ENCODE measurements at places on chromosomes 6 and 20. TPM values are rescaled to one million over a fixed set of nuclear protein-coding genes. Genes with fewer than 3 reads are reported as not detected.

DNA sequence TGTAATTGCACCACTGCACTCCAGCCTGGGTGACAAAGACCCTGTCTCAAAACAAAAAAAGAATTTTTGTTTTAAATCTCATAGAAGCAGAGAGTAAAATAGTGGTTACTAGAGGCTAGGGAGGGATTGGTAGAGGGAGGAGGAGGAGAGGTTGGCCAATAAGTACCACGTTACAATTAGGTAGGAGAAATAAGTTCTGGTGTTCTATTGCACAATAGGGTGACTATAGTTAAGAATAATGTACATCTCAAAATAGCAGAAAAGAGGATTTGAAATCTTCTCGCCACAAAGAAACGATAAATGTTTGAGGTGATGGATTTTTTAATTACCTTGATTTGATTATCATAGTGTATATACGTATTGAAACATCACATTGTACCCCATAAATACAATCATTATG lies 27.1 kb upstream of the TOP1 start:
- H3K4me3 ChIP-seq: no peak overlapping the region
- no peak overlapping the region for H3K27ac ChIP-seq
- peak; percentile 29 for DNase-seq
- peaks cover 34% of the 10 kb centered on the region for H3K4me1 ChIP-seq
- H3K36me3 ChIP-seq: no peaks in the 10 kb centered on the region

DNA sequence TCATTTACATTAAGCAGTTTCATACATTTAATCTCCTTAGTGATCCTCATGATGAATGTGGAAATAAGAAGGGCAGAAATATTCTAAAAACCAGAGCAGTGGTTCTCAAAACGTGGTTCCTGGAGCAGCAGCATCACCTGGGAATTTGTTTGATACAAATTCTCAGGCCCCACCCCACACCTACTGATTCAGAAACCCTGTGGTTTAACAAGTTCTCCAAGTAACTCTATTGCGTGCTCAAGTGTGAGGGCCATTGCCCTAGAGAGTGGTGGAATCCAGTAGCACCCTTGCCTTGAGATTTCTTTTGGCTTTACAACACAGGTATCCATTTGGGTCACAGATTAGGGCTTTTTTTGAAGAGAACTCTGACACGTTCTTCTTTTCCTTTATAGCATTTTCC lies 354.6 kb upstream of the FLRT3 start:
- no peaks in the 10 kb centered on the region for H3K27me3 ChIP-seq
- no peaks in the 10 kb centered on the region for H3K36me3 ChIP-seq
- no peak for DNase-seq

DNA sequence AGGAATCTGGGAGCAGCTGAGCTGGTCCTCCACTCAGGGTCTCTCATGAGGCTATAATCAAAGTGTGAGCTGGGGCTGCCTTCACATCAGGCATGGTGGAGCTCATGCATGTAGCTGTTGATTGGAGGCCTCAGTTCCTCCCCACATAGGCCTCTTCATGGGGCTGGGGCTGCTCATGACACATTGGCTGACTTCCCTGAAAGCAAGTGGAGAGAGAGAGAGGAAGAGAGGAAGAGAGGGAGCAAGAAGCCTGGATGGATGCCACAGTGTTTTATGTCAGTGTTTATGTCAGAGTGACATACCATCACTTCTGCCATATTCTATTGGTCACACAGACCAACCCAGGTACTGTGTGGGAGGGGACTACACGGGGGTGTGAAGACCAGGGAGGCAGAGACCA lies 43.8 kb downstream of the EYA2 start:
- H3K27ac ChIP-seq: no peak overlapping the region
- no peaks in the 10 kb centered on the region for H3K36me3 ChIP-seq
- H3K4me3 ChIP-seq: no peak overlapping the region
- H3K27me3 ChIP-seq: no peaks in the 10 kb centered on the region
- DNase-seq: no peak

Gene C20orf144
- polyA plus RNA-seq: 0.41 TPM

Gene OR2J3
- not detected for polyA plus RNA-seq

DNA sequence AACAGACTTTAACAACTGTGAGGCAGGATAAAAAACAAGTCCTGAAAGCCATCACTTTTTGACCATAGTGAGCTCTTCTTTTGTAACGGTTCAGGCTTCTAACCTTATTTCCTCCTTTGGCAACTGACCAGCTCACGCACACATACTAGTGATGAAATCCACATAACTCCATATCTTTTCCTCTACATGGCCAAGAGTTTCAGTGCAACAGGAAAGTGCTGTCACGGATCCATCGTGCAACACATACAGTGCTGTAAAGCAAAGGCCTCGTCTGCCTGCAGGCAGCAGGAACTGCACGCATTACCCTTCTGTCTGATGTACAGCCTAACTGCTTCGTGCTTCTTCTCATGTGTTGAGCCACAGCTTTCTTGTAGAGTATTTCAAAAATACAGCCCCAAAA lies 108.5 kb downstream of the EPM2A start:
- H3K36me3 ChIP-seq: no peaks in the 10 kb centered on the region
- H3K4me1 ChIP-seq: no peaks in the 10 kb centered on the region
- no peak overlapping the region for H3K4me3 ChIP-seq
- no peaks in the 10 kb centered on the region for H3K27me3 ChIP-seq
- H3K27ac ChIP-seq: no peak overlapping the region

DNA sequence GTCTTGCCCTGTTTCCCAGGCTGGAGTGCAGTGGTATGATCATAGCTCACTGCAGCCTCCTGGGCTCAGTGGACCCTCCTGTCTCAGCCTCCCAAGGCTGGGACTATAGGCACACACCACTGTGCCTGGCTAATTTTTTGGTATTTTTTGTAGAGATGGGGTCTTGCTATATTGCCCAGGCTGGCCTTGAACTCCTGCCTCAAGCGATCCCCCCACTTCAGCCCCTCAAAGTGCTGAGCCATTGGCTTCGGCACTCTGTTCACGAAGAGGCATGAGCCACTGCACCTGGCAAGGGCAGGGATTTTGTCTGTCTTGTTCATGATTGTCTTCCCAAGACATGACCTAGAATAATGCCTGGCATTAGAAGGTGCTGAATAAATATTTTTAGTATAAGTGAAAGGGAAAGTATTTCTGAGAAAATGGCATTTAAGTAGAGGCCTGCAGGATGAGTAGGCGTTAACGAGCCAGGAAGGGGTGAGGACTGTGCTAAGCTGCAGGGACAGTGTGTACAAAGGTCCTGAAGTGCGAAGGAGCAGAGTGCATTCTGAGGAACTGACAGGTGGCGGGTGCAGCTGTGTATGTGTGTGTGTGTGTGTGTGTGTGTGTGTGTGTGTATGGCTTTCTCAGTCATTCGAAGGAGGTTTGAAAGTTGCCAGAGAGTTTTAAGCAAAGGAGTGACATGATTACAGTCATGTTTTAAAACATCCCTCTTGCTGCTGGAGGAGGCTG lies 43.0 kb downstream of the VEGFA start:
- DNase-seq: no peak
- no peak overlapping the region for H3K4me3 ChIP-seq
- no peaks in the 10 kb centered on the region for H3K4me1 ChIP-seq
- H3K36me3 ChIP-seq: no peaks in the 10 kb centered on the region

Gene TBXT
- polyA plus RNA-seq: not detected

GRCh38 chr20:17964073-17964472 lies 4.5 kb downstream of the SNX5 start:
- peaks cover 70% of the 10 kb centered on the region for H3K4me1 ChIP-seq
- H3K27me3 ChIP-seq: no peaks in the 10 kb centered on the region
- H3K4me3 ChIP-seq: no peak overlapping the region
- no peaks in the 10 kb centered on the region for H3K36me3 ChIP-seq

DNA sequence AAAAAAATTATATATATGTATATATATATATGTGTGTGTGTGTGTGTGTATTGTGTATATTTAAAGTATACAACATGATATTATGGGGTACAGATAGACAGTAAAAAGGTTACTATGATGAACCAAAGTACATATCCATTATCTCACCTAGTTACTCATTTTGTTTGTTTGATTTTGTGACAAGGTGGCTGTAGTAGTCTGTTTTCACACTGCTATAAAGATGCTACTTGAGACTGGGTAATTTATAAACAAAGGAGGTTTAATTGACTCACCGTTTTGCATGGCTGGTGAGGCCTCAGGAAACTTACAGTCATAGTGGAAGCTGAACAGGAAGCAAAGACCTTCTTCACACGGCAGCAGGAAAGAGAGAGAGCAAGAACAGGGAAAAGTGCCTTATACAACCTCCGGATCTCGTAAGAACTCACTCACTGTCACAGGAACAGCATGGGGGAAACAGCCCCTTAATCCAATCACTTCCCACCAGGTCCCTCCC lies 30.2 kb upstream of the DACT2 start:
- DNase-seq: no peak
- no peaks in the 10 kb centered on the region for H3K4me1 ChIP-seq
- H3K4me3 ChIP-seq: no peak overlapping the region
- H3K27me3 ChIP-seq: no peaks in the 10 kb centered on the region
- H3K27ac ChIP-seq: no peak overlapping the region

DNA sequence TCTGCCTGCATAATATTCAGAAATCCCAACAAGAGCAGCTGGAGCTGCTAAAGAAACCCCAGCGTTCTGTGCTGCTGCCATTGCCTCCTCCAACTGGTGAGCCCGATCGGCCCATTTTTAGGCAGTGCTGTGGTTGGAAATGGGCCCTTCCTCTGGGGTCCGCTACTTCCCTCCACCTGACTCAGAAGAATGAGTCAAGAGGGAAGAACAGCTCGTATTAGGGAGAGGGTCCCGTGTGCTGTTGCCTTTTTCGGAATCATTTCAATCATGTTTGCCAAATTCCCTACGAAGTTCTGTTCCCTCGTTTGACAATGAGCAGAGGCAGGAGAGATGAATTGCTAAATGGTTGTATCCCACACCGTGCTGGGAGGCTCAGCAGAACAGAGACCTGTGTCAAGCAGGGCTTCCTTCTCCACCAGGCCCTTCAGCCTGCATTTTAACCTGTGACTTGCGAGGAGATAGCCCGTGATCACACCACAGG lies 38.4 kb downstream of the THBS2 start:
- peaks cover 8% of the 10 kb centered on the region for H3K36me3 ChIP-seq
- no peaks in the 10 kb centered on the region for H3K27me3 ChIP-seq
- H3K4me3 ChIP-seq: peak overlapping the region; percentile 52
- H3K27ac ChIP-seq: peak overlapping the region; percentile 97
- peak; percentile 48 for DNase-seq
- H3K4me1 ChIP-seq: peaks cover 23% of the 10 kb centered on the region

GRCh38 chr6:33279257-33279695 lies 2.4 kb downstream of the B3GALT4 start:
- DNase-seq: no peak
- no peak overlapping the region for H3K27ac ChIP-seq
- peaks cover 40% of the 10 kb centered on the region for H3K36me3 ChIP-seq
- H3K4me3 ChIP-seq: no peak overlapping the region

Gene ESF1
- polyA plus RNA-seq: 7.9 TPM

DNA sequence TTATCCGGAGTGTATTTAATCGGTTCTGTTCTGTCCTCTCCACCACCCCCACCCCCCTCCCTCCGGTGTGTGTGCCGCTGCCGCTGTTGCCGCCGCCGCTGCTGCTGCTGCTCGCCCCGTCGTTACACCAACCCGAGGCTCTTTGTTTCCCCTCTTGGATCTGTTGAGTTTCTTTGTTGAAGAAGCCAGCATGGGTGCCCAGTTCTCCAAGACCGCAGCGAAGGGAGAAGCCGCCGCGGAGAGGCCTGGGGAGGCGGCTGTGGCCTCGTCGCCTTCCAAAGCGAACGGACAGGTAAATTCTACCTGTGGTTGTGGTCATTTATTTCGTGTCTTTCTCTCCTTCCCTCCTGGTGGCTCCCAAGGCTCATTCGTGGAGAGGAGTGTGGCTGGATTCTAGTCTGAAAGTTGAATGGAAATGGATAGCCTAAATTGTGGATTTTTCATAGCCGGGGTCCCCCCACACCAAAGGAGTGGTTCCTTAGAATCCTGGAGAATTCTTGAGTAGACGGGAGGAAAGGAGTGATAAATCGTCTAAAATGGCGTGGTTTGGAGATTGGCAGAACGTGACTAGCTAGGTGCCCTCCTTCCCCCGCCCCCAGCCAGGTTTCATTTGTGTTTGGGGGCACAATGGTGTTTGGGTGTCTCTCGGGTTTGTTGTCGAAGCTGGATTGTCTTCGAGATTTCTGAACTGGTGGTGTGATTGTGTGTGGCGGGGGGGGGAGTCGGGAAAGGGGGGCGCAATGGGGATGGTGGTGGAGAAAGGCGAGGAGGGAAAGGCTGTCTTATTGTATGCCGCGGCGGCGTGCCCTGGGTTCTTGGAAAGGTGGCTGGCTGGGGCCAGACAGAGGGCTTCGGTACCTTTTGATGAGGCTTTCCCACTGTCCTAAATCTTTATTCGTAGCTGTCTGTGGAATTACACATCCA lies 673 bp downstream of the MARCKS start:
- peak overlapping the region; percentile 100 for H3K27ac ChIP-seq
- peak; percentile 67 for DNase-seq
- peaks cover 17% of the 10 kb centered on the region for H3K4me1 ChIP-seq
- H3K4me3 ChIP-seq: peak overlapping the region; percentile 100

DNA sequence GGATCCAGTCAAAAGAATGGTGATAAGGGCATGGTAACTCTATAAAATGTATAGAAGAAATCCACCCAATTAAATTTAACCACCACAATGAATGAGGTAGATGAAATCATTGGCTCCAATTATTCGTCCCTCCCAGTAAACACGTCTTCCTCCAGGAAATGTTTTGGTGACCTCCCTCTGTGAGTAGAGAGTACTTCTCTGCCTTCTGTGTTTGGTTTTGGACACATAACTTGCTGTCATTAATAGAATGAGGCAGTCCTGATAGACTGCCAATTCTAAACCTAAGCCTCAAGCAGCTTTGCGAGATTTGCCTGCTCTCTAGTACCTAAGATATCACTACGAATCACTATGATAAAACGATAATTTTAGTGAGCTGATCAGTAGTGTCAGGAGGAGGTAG lies 632.8 kb downstream of the HDGFL1 start:
- DNase-seq: no peak
- H3K27ac ChIP-seq: no peak overlapping the region
- H3K36me3 ChIP-seq: no peaks in the 10 kb centered on the region
- no peaks in the 10 kb centered on the region for H3K27me3 ChIP-seq
- no peak overlapping the region for H3K4me3 ChIP-seq
- no peaks in the 10 kb centered on the region for H3K4me1 ChIP-seq

Data from GM23248 (cell line).